NCI-H526 (cell line): ENCODE measurements at places on chromosomes 7 and 10.

- no peak for DNase-seq
These were observed 4.2 kb downstream of the GTPBP4 start for GRCh38 chr10:992467-992866.

DNA sequence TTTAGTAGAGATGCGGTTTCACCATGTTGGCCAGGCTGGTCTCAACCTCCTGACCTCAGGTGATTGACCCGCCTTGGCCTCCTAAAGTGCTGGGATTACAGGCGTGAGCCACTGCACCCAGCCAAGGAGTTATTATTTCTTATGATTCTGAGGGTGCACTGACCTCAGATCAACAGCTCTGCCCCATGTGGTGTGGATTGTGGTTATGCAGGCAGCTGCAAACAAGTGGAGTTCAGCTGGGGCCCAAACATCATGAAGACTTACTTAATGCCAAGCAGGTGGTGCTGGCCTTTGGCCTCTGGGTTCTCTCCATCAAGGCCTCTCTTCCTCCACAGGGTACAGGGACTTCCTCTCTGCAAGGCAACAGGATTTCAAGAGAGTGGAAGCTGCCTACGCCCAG lies 45.1 kb upstream of the OPTN start:
- DNase-seq = no peak

DNA sequence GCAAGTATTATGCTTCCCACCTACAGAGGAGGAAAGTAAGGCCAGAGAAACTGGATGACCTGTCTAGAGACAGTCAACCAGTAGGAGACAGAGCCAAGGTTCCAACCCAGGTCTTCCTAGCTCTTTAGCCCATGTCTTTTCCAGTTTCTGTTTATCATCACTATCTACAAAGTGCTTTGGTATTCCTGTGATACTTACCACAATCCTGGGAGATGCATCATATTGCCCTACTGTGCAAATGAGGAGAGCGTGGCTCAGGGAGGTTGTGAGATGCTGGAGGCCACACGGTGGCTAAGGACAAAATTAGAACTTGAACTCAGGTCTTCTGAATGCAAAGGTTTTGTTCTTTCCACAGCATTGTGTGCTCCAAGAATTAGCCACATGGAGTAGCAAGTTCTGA lies 11.2 kb upstream of the PLEKHA1 start:
- no peak for DNase-seq

GRCh38 chr10:117261501-117261900 lies 20.6 kb downstream of the SLC18A2 start:
- DNase-seq = no peak
